ENCODE measurements at places on chromosomes 2 and 18. TPM values are rescaled to one million over a fixed set of nuclear protein-coding genes. Genes with fewer than 3 reads are reported as not detected.

DNA sequence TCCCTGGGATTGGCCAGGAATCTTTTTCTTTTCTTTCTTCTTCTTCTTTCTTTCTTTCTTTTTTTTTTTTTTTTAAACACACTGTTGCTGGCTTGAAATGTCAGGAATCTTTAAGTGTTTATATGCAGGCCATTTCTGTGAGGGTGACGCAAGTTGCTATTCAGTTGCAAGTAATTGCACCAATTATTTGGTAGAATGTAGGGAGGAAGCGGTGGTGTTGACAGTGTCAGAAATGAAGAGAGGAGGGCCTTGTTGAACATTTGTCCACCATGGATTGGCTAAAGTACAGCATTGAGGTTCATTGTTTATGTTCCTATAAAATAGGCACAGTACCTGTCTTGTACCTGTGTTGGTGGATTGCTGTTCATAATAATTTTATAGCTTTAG lies 6.5 kb downstream of the RPIA start:
- DNase-seq: no peak

GRCh38 chr2:66494708-66495107 lies 59.8 kb downstream of the MEIS1 start:
- DNase-seq: no peak

DNA sequence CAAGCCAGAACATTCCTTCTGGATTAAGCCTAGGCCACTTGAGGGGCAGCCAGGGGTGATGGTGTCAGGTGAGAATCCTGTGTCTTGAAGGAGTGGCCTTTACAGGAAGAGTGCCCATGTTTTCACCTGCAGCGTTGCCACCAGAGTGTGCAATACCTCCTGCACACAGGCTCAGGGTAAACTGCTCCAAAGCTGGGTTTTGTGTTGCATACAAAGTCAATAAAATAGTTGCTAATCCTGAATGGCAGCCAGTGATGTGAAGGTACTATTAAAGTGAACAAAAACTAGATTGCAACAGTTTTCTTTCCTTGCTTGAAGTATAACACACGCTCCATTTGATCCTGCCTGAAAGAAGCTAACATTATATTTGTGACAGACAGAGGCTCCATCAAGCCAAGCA lies 64.4 kb upstream of the NRP2 start:
- no peak for DNase-seq

DNA sequence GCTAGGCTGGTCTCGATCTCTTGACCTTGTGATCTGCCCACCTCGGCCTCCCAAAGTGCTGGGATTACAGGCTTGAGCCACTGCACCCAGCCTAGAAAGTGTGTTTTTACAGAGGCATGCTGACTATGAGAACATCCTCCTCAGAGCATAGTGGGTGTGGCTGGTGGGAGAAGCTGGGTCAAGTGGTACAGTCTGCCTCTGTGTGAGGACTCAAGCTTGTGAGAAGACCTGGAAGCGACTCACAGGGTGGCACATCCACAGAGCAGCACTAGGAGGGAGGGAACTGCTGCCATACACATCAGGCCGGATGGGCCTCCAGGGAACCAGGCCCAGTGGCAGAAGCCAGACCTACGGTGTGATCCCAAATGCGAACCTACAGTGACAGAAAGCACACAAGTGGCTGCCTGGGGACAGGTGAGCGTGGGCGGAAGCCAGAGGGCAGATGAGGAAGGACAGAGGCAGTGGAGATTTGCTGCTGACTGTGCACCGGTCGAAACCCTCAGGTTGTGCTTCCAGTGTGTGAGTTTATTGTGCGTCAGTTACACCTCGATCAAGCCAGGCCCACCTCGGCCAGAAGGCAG lies 8.9 kb downstream of the ARHGEF4 start:
- no peak for DNase-seq

ACTG2 gene
- not detected for total RNA-seq

SCYGR4 gene
- total RNA-seq: not detected

GALNT14 gene
- total RNA-seq: 0.81 TPM

DNA sequence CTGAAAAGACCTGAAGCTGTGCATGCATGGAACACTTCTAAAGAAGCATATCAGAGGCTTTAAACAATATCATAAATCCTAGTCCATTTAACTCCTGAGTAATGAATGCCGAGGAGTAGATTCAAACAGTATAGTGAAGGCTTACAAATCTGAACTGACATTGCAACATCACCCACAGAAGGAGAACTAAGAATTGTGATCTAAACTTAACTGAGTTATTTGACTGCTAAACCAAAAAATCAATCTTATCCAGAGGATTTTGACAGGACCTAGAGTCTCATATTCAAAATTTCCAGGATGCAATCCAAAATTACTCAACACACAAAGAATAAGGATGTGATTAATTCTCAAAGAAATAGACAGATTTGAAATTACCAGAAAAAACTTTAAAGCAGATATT lies 181.0 kb downstream of the SLC39A10 start:
- no peak for DNase-seq

- no peak for DNase-seq
These were observed 506.9 kb upstream of the MYT1L start for GRCh38 chr2:2837746-2838547.

- no peak for DNase-seq
These were observed 228.9 kb downstream of the BCL11A start for GRCh38 chr2:60324536-60324935.

GRCh38 chr2:52532956-52533355 lies 1234.6 kb upstream of the CHAC2 start:
- no peak for DNase-seq

- no peak for DNase-seq
These were observed 141.8 kb downstream of the MEIS1 start for GRCh38 chr2:66576561-66577320.

DNA sequence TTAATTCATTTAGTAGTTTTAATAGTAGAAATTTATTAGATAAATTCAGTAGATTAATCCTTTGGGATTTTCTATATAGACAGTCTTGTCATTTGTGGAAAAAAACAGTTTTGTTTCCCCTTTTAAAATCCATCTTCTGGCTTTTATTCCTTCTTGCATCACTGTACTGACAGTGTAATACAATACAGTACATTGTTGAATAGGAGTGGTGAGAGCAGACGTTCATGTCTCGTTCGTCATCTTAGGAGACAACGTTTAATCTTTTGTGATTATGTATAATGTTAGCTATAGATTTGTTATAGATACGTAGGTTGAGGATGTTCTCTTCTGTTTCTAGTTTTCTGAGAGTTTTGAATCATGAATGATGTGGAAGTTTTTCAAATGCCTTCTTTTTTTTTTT lies 61.8 kb downstream of the NCOA1 start:
- no peak for DNase-seq

STPG4 gene
- not detected for total RNA-seq

GRCh38 chr18:36376361-36376760 lies 78.8 kb downstream of the FHOD3 start:
- DNase-seq: no peak

GRCh38 chr2:107728586-107728985 lies 98.1 kb upstream of the RGPD4 start:
- no peak for DNase-seq

DNA sequence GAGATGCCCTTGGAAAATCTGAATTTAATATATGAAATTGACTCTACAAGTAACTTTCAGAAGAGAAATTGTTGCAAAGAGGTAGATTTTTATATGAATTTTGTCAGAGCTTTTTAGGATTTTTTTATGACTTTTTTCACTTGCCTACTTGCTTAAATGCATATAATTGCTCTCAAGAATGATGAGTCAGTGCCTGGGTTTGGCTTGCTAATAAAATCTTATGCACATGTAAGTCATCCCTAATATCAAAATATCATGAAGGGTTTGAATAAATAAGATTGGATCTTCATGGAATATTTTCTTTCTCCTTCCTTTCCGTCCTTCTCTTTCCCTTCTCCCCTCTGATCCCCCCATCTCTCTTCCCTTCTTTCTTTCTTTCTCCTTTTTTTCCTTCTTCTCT lies 354.1 kb downstream of the TXNL1 start:
- DNase-seq: no peak

DNA sequence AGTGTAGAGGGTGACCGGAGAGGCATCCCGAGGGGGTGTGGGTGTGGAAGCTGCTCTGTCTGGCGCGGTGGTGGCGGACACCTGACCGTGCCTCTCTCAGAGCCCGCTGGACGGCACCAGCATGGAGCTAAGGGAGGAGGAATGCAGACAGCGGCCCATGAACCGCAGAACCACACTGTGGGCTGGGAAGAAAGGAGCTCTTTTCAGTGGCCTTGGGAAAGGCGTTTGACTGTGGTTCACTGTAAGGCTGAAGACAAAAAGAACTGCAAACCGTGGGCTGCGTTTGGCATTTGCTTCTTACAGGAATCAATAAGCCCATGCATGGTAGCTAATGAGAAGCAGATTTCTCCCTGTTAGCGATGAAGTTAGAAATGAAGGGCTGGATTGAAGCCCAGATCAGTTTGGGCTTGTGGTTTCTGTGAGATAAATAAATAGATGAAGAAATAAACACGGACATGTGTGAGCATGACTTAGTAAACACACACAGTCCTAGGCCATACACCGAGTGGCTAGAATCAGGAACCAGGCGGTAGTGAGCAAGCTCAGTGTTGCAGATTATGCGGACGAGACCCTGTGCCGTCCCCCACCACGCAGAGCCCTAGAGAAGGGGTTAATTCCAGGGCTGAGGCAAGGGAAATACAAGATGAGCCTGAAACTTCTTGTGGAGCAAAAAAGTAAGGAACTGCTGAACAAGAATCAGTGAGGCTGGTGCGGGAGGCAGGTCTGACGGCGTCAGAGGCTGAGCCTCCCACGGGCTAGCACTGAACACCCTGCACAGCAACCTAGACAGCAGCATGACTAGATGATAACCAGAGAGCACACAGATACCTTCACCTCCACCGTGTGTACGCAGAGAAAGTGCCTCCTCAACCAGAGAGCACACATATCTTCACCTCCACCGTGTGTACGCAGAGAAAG lies 29.3 kb upstream of the NFATC1 start:
- no peak for DNase-seq

GNAL gene
- total RNA-seq: 1.6 TPM

- no peak for DNase-seq
These were observed 97.7 kb downstream of the DGKD start for GRCh38 chr2:233451950-233452349.

TMEM200C gene
- total RNA-seq: not detected

GRCh38 chr18:5294113-5294456 lies 1.4 kb downstream of the ZBTB14 start:
- DNase-seq: peak; percentile 13

CCL20 gene
- 1.4 TPM for total RNA-seq

DNA sequence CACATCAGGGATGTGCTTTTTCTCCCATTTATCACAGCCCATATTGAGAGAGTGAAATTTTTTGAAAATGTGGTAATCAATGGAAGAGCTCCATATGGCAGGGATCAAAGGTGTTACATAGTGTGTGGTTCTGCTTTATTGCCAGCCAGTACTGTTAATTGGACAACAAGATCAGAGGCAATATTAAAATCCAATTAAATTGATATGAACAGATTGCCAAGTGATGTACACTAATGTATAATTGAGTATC lies 338.9 kb downstream of the BCL11A start:
- DNase-seq: no peak

GRCh38 chr2:23669413-23670244 lies 257.3 kb downstream of the ATAD2B start:
- no peak for DNase-seq

GRCh38 chr2:15040429-15041084 lies 408.0 kb downstream of the LRATD1 start:
- no peak for DNase-seq

GRCh38 chr2:24820598-24821432 lies 27.6 kb downstream of the CENPO start:
- DNase-seq: no peak

- no peak for DNase-seq
These were observed 287.9 kb upstream of the HNMT start for GRCh38 chr2:137676346-137676745.

DNA sequence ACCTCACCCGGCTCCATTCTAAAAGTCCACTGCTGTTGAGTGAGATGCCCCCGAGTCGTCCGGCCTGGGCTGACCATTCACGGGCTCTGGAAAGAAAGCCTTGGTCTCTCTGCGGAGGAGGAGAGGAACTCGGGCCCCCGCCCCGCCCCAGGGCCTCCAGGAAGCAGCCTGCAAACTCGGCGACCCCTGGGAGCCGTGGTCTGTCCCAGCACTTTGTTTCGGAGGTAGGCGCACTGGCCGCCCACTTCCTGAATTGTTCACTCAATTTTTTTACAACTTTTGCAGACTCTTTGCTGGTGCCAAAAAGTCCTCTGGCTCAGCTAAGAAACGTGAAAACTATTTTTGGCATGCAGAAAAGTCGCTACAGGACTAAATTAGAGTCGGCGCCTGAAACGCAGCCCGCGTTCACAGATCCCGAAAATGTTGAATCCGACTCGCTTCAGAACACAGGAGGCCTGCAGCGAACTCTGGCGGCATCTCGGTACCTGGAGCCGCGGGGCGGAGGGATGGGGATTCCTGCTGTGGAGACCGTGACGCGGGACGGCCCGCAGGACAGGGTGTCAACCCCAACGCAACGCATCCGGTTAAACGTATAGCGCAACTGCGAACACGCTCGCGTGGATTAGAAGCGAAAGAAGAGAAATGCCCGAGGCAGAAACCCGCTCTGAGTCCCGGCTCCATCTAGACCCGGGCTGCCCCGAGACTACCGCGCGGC lies 1.5 kb downstream of the PXDN start:
- peak; percentile 39 for DNase-seq

DNA sequence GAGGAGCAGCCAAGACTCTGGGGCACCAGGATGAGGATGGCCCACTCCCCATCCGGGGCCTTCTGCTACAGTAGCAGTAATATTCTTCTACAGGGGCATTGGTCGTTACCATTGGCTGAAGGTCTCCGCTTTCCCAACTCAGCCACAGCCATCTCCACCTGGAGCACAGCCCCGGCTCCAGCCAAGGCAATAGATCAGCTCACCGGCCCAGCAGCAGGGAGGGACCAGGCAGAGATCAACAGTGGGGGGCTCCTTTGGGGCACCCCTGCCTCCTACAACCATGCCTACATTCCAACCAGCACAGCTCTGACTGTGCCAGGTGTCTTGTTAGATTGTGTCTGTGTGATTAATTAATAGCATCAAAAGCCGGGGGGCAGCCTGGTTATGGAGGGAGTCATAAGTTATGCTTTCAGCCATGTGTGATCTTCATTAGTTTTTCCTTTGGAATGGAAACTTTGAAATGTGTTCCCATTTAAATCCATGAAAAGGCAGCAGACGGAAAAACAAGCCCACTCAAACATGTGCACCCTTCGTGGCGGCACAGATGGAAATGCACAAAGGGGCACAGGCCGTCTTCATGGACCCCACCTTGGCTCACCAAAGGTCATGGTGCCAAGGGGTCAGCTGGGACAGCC lies 68.6 kb upstream of the BZW1 start:
- DNase-seq: no peak

DNA sequence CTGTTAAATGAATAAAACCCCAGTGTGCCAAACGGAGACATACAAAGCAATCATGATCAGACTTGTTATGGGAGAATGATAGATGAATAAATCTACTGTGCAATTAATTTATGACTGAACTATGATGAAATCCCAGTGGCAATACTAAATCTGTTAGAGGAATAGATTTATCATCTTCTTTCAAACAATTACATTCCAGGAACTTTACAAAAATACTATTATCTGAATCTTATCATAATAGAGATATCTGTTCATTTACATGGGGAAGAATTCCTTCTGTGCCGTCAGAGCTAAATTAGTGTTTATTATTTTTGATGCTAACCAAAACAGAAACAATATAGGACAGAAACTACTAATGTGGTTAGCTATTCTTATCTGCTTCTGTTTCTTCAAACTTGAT lies 208.5 kb downstream of the CAMKMT start:
- DNase-seq: no peak

HOXD13 gene
- total RNA-seq: not detected

CYP27A1 gene
- total RNA-seq: 0.30 TPM

GKN2 gene
- total RNA-seq: not detected

GRCh38 chr2:233974530-233975071 lies 57.4 kb downstream of the TRPM8 start:
- peak; percentile 11 for DNase-seq

CAPN13 gene
- not detected for total RNA-seq
